ENCODE measurements at places on chromosomes 5 and 9. TPM values are rescaled to one million over a fixed set of nuclear protein-coding genes. Genes with fewer than 3 reads are reported as not detected.

DNA sequence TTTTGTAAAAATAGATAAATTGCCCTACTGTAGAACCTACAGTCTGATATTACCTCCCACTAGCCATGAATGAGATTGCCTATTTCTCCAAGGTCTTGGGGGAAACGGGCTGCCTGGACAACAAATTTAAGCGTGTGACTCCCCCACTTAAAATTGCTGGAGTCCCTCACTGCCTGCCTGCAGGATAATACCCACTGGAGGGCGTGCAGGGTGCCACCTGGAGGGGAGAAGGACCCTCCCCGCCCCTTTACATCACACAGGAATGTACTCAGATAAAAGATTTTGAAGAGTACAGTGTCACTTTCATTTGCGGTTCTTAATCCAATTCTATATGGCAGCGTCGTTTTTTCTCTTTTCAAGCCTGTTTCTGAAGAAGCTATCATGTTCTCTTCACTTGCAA lies 6.2 kb upstream of the TRIM7 start:
- no peak for DNase-seq

DNA sequence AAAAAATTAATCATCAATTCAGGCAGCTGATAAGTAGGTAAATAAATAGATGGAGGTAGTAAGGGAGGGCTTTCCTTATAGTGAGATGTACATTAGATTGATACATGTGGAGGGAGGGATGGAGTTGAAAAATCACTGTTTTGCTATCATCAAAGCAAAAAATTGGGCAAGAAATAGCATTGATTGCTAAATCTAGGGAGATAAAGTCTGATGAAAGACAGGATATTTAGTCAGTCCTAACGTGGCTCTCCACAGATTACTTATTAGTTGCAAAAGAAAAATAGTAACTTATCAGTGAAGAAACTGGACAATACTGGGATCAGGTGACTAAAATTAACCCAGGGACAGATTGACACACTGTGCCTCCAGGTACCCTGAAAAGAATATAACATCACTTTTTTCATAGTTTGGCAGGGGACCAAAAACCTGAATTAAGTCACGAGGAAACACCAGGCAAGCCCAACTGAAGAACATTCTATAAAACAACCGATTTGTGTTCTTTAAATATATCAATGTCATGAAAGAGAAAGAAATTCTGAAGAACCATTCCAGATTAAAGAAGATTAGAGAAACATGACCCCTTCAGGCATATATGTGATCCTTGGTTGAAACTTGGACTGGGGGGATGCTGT lies 27.1 kb upstream of the GOLPH3 start:
- no peak for DNase-seq

DNA sequence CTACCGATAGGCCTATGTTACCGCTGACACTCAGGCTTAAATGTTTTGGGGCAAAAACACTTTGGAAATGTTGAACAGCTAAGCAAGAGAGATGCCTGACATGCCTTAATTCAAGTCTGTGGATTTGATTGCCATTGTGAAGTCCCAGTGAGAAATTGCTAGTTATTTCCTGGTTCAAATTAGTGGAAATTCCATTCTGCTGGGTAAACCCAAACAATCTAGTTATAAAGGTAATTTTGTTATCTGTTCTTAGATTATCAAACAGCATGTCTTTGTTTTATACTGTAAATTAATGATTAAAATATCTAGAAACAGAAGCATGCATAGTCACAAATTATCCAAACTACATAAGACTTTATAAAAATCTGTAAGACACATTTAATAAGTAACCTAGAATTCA lies 96.6 kb downstream of the PJA2 start:
- no peak for DNase-seq

The BAAT gene
- not detected for total RNA-seq

The CDH12 gene
- total RNA-seq, result 2.2 TPM
